ENCODE measurements at places on chromosomes 12 and 14.

DNA sequence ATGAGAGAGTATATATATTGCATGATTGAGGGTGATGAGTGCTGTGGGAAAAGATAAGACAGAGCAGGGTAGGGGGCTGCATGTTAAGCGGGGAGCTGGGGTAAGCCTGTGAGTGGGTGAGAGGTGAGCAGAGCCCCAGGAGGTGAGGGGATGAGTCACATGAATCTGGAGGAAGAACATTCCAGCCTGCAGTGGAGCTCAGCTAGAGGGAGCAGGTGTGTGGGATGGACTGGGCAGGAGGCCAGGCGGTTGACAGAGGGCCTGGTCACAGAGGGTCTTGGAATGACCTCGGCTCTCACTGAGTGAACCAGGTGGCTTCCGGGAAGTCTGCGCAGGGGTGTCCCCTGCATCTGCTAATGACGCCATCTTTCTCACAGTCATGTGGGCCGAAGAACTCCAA is 44.4 kb downstream of the GIT2 start:
- DNase-seq = no peak

DNA sequence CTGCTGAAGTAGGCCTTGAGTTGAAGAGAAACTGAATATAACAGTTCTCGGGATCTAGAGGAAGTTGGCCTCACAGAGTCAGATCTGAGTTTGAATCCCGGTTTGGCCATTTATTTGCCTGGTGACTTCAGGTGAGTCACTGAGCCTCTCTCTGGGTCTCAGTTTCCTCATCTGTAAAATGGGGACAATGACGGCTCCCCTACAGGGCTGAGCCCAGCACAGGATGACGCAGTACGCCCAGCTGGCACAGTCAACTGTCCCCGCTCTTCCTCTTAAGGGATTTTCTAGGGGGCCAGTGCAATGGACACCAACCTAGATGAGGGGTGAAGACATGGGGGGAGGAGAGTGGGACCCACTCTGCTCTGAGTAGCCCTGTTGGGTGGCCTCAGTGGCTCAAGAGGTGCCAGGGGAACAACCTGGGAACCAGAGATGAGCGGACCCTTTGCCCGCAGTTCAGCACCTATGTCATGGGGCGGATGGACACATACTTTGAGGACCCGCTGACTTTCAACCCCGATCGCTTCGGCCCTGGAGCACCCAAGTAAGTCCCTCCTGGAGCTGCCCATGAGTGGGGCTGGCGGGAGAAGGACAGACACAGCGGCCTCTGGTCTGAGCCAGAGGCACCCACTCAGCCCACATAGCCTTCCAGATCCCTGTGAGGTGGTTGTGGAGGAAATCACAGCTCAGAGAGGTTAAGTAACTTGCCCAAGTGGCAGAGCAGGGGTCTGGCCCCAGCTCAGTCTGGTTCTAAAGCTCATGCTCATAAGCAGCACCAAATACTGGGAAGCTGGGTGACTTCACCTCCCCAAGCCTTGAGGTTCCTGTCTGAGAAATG is 41.1 kb downstream of the CYP46A1 start:
- DNase-seq = no peak

GRCh38 chr12:9605483-9605882 is 2.2 kb downstream of the KLRB1 start:
- DNase-seq = no peak

- no peak for DNase-seq
Measured at GRCh38 chr12:50611021-50611744, 106.4 kb downstream of the DIP2B start.

DNA sequence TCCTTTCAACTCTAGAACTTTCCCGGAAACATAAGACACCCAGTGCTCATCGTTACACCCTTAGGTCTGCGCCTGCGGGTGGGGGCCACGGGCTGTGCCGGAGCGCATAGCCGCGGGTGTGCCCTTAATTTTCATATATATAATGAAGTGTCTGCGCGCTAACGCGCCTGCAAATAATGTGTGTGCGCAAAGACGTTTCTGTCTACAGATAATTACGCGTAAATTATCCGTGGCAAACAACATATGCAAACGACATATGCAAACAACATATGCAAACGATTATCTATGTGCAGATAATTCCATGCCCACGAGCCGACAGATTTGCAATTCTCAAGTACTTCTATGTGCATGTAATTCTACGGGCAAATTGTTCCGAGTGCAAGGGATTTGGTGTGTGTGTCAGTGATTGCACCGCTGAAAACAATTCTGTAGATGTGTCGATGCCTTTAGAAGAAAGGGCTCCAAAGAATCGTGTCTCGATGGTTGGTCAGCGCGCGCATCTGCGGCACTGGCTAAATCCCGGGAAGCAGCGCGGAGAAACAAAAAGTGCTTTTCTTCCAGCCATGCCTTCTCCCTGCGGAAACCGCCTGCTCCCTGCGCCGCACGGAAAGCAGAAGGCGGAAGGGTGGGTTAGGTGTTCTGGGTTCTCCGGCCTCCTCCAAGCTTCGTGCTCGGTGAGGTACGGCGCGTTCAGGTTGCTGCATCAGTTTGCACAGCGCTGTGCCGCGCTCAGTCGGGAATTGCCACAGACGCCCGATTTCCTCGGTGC is 34.5 kb upstream of the TBX5 start:
- no peak for DNase-seq

DNA sequence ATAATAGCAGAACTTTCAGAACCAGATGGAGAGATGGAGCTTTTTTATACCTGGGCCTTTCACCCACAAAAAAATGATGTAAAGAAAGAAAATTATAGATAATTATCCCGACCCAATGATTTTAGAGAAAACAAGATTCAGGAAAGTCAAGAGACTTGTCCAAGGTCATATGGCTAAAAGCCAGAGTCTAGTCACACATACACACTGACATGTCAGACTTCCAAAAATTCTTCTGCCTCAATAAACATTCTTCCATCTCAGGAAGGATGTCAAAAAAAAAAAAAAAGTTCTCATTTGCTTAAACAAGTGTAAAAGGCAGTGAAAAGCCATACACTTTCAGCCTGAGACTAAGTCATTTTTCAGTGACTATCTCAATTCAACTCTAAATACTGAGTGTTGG is 116.0 kb downstream of the PRICKLE1 start:
- no peak for DNase-seq

- no peak for DNase-seq
Measured at GRCh38 chr14:51302295-51303030, 62.4 kb downstream of the TMX1 start.

DNA sequence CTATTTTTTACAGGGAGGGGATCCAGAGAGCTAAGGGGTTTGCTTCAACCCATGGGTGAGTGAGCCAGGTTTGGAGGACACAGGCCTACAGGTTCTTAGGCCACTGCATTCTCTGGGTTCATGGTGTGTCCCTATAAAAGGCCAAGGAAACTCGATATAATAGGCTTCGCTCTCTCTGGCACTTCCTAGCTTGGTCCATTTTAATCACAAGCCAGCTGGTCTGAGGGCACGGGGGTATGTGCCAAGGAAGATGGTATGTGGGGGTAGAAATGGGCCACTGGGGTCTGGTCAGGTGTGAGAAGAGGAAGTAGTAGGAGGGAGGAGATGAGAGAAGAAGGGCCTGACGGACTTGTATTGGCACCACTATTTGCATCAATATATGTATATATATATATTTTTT is 4.9 kb downstream of the ETV6 start:
- no peak for DNase-seq

- no peak for DNase-seq
Measured at GRCh38 chr14:103247169-103247606, 86.8 kb upstream of the EIF5 start.

- DNase-seq = no peak
Measured at GRCh38 chr12:57939291-57939690, 2.1 kb upstream of the ATP23 start.

- no peak for DNase-seq
Measured at GRCh38 chr14:100673085-100673806, 53.4 kb upstream of the DLK1 start.

- no peak for DNase-seq
Measured at GRCh38 chr14:55540847-55541773, 38.9 kb upstream of the KTN1 start.

GRCh38 chr14:103130017-103130764 is 6.9 kb downstream of the TNFAIP2 start:
- DNase-seq = no peak

GRCh38 chr12:52171950-52172512 is 19.8 kb downstream of the KRT80 start:
- no peak for DNase-seq

GRCh38 chr12:84822525-84822924 is 90.1 kb downstream of the SLC6A15 start:
- DNase-seq = no peak

GRCh38 chr12:132245521-132246101 is 83.8 kb downstream of the GALNT9 start:
- DNase-seq = no peak

- DNase-seq = no peak
Measured at GRCh38 chr12:8453021-8453513, 2.7 kb upstream of the CLEC6A start.

DNA sequence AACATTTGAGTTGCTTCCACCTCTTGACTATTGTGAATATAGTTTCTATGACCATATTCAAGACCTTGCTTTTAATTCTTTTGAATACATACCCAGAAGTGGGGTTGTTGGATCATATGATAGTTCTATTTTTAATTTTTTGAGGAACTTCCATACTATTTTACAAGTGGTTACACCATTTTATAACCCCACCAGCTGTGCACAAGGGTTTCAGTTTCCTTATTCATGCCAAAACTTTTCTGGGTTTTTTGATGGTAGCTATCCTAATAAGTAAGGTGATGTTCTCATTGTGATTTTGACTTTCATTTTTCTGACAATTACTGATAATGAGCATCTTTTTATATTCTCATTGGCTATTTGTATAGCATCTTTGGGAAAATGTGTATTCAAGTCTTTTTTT is 109.4 kb upstream of the GARIN2 start:
- DNase-seq = no peak

- DNase-seq = no peak
Measured at GRCh38 chr12:130014485-130014807, 110.6 kb upstream of the TMEM132D start.

DNA sequence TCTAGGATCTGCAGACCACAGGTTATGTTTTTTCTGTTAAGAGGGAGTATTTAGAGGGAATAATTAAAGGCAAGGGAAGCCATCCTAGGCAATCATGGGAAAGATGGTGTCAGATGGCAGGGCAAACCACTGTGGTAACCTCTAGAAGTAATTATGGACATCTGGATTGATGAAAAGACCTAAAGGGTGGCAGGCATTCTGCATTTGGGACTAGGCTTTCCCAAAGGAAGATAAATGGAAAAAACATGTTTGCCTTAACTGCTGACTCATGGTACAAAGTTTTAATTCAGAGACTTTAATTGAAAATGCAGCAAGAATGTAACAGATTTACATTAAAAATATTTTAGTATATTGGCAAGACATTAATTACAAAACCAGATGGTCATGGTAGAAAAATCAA is 88.1 kb downstream of the TMEM30B start:
- no peak for DNase-seq

DNA sequence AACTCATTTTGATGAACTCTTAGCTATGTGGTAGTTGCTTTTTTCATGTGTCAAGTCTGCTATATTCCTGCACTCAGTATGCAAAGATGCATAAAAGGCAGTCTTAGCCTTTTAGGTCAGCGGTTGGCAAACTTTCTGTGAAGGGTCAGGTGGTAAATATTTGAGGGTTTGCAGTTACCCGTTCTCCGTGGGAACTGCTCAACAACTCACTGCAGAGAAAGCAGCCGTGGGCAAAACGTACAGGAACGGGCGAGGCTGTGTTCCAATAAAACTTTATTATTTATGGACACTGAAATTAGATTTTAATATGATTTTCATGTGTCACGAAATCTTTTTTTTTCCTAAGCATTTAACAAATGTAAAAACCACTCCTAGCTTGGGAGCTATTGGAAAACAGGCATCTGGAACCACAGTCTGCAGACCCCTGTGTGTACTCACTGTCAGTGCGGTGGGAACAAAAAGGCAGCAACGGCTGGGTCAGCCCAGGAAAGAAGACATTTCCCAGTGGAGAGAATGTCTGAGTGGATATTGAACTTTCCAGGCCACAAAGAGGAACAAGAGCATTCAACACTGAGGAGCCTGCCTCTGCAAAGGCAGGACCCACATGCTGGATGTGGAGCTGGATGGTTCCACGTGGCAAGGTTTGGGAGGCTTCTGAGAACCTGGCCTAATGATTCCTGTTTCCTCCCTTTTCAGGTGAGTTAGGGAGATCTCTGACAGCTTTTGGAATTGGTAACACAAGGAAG is 3.5 kb upstream of the ACACB start:
- no peak for DNase-seq

- DNase-seq = no peak
Measured at GRCh38 chr12:48009471-48009870, 5.2 kb upstream of the COL2A1 start.

GRCh38 chr12:75976113-75976512 is 55.5 kb downstream of the PHLDA1 start:
- no peak for DNase-seq

- DNase-seq = no peak
Measured at GRCh38 chr12:3168223-3169221, 91.3 kb downstream of the TSPAN9 start.

Data from activated CD8-positive, alpha-beta memory T cell treated with anti-CD3 and anti-CD28 coated beads for 1 hour (primary cell).